ENCODE measurements at places on chromosomes 1 and 21.

- no peak for ATAC-seq
Observed at GRCh38 chr1:201399352-201400126, 415 bp upstream of the LAD1 start.

DNA sequence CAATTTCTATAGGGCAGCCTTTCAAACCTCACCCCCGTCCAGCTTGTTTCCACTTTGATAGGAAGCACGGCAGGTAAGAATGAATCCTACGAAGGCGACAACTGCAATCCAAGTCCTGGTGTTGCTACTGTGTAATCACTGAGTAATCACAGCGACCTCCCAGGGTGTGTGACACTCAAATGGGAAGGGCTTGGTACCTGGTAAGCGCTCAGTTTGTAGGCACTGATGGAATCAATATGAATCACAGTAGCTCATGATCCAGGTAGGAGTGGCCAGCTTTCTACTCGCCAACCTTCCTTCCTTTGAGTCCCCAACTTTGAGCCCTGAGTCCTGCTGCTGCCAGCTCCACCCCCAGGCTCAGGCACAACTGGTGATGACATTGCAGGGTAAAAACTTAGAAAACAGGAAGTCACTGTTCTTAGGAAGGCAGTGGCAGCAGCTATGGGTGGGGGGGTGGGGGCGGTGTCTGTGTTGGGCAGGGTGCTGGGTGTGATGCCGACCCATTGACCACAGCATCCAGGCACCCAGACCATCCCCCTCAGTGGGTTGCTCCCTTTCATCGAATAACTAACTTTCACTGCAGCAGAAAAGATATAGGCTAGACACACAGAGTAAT is 70.7 kb downstream of the CD247 start:
- no peak for ATAC-seq

- ATAC-seq: no peak
Observed at GRCh38 chr1:186404454-186405051, 28.9 kb downstream of the ODR4 start.

DNA sequence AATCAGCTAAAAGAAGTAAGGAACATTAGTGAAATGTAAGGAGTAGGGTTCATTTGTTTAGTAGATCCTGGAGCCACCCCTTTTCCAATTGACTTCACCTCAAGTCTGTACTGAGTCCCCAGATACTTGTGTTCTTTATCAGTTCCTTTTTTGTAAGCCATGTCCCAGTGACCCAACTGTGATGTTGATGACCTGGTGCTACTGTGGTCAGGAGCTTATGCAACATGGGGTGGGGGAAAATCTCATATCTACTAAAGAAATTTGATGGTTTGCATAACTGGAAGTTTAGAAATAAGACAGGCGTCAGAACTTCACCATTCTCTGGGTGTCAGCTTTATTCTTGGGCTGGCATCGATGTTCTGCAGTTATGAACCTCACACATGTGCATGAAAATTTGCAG is 120.5 kb downstream of the LRRC7 start:
- ATAC-seq: no peak

Measured in gastroesophageal sphincter (tissue), 4 donors.